ENCODE measurements at places on chromosomes 6 and 20.

DNA sequence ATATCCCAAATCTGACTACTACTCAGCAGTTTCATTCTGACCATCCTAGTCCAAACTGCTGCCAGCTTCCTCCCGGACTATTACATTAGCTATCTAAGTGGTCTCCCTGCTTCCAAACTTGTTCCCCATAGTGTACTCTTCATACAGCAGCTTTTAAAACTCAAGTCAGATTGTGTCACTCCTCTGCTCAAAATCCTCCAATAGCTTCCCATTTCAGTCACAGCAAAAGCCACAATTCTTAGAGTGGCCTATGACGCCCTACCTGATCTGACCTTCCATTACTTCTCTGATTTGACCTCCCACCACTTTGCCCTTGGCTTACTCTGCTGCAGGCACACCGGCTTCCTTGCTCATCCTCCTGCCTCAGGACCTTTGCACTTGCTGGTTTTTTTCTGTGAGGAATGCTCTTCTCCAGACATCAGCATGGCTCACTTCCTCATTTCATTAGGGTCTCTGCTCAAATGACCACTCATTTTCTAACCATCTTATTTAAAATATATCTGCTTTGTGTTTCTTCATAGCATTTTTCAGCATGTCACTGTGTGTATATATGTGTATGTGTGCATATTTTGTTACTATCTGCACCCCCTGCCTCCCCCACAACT lies 111.1 kb upstream of the DTNBP1 start:
- DNase-seq = no peak

- no peak for DNase-seq
Observed at GRCh38 chr6:68427630-68428029, 207.5 kb upstream of the ADGRB3 start.

GRCh38 chr20:24694727-24695528 lies 225.5 kb downstream of the SYNDIG1 start:
- no peak for DNase-seq

DNA sequence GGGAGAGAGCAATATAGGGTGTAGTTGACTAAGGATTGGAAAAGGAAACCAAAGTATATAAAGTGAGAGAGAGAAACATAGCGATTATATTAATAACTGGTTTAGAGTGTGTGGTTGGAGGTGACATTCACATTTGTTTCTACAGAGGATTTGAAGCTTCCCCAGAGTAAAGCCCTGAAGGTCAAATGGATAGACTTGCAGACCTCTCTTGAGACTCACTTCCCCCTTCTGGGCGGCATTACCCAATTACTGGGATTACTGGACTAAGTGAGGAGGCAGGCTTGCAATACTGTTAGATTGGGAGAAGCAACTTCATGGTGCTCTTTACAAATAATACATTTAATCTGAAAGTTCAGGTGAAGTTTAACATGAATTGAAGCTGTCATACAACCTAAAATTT lies 10.7 kb downstream of the FIG4 start:
- no peak for DNase-seq

GRCh38 chr20:62766071-62766450 lies 30.2 kb upstream of the MRGBP start:
- no peak for DNase-seq

DNA sequence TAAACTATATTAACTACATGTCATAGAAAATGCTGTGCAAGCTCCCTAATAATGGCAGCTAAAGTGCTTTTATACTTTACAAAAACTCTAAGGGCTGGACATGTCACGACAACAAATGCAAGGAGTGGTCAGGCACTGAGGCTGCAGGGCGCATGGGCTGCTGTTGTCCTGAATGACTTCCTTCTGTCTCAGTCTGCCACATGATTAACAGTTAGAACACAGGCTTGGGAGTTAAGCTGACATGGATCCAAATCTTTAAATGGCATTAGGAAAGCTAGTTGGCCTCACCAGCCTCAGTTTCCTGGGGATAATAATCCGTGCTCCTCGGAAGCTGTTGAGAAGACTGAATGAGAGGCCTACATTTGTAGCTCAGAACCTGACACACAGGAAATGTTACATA lies 57.4 kb downstream of the PREP start:
- no peak for DNase-seq

- no peak for DNase-seq
Observed at GRCh38 chr6:157267654-157268053, 55.7 kb downstream of the TMEM242 start.

DNA sequence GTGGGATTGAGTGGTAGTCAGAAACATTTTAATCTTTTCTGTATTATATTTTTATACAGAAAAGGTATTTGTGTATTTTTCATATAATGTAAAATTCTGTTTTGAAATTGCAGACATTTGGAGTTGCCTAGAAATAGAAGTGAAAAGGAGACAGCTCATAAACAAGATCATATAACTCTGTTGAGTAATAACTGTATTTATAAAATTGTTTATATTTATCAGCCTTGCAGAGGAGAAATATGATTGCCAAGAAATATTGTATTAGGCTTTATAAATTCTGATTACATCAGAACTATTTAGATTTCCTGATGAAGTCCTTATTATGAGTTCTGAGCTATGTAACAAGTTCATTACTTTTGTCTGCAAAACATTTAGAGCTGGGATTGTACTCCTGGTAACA lies 55.3 kb downstream of the RIPOR2 start:
- no peak for DNase-seq

GRCh38 chr6:968791-969190 lies 275.9 kb upstream of the EXOC2 start:
- DNase-seq = no peak

GRCh38 chr20:23436681-23437080 lies 2.8 kb upstream of the CSTL1 start:
- no peak for DNase-seq

GRCh38 chr6:113854531-113855499 lies 2.3 kb upstream of the MARCKS start:
- no peak for DNase-seq

DNA sequence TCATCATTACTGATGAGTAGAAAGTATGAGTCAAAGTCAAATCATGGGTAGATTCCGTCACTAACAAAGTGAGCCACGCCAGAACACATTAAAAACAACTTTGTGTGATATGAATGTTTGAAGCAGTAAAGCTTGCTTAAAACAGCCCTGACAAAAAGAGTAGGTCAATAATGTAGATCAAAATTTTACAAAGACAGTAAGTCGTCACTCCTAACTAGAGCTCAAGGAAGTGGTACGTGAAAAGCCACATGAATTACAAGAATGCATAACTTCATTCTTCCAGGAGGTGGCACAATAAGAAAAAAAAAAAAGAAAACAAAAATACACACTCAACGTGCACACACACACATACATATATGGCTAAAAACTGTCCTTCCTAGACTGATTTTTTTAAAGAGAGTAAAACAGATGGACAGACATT lies 69.9 kb downstream of the HACE1 start:
- DNase-seq = no peak

- DNase-seq = no peak
Observed at GRCh38 chr6:150579611-150580010, 20.1 kb upstream of the PLEKHG1 start.

DNA sequence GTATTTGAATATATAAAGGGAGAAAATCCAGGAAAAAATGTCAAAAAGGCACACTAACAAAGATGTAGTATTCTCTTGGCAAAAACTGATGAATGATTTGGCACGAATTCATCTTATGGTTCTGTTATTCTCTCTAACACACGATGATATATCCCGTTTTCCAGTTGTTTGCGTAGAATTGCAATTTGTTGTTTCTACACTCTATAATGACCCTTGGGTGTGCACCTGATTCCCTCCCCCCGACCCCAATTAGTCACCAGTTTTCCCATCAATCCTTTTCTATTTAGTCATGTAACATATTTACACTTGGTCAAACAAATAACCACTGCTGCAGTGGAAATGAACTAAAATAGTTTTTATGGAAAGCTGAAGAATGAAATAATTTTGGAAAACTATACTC lies 1.5 kb upstream of the ARID1B start:
- no peak for DNase-seq

DNA sequence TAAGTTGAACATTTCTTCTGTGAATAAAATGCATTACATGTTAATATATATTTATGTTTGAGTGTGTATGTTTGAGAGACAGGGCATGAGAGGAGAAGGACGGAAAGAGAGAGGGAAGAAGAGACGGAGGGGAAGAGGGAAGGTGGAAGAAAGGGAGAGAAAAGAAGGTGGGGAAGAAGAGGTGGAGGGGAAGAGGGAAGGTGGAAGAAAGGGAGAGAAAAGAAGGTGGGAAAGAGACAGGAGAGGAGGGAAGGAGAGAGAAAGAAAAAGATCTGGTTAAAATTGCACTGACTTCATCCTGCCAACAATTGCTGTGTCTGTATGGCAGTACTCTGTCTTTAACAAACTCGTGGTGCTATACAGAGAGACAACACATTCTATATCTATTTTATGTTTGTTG lies 29.0 kb downstream of the FAM83B start:
- DNase-seq = no peak

- DNase-seq = no peak
Observed at GRCh38 chr20:23492292-23492691, 1.4 kb downstream of the CST8 start.

DNA sequence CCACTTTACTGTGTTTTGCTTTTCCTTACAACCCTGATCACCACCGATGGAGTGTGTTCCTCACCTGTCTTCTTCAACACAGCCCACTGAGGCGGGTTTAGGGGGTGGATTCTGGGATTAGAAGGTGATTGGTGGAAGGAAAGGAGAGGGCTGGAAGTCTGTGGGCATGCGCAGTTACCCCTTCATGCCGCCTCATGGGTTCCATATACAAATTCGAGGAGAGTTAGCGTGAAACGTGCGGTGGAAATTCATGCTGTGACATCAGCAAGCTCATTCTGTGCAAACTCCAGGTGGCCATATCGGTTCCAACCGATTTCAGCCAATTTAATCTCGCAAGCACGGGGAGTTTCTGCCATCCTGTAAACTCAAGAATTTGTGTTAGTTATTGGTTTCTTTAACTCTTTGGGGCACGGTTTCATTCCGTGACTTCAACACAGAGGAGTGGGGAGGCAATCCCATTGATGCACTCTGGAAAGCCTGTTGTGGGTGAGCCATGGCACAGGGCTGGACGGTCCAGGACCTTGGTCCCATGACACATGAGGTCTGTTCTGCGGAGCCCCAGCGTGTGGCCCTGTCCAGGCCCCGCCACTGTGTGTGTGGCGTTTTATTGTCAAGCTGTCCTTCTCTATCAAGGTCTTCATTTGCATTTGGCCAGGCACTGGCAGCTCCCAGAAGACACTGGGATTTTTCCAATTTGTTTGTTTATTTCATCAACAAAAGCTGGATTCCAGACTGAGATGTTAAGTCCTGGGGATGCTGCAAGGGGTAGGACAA lies 482.8 kb upstream of the SULF2 start:
- no peak for DNase-seq

DNA sequence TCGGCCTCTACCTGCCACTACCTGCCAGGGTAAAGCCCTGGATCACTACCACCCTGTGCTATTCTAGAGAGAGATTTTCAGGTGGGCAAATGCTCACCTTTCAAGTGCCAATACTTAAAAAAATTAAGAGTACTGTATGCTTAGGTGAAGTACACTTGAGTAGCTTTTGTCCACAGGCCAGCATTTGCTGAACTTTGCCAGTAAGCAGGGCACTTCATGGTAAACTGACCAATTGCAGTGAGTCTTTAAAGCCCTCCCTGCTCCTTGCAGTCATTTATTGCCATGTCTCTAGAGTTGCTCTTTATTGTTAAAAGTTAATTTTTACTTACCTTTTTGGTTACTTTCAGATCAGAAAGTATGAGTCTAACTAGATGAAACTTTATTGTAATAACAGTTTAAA lies 58.5 kb downstream of the PLAGL1 start:
- no peak for DNase-seq

GRCh38 chr6:132341646-132342045 lies 59.6 kb downstream of the MOXD1 start:
- no peak for DNase-seq

DNA sequence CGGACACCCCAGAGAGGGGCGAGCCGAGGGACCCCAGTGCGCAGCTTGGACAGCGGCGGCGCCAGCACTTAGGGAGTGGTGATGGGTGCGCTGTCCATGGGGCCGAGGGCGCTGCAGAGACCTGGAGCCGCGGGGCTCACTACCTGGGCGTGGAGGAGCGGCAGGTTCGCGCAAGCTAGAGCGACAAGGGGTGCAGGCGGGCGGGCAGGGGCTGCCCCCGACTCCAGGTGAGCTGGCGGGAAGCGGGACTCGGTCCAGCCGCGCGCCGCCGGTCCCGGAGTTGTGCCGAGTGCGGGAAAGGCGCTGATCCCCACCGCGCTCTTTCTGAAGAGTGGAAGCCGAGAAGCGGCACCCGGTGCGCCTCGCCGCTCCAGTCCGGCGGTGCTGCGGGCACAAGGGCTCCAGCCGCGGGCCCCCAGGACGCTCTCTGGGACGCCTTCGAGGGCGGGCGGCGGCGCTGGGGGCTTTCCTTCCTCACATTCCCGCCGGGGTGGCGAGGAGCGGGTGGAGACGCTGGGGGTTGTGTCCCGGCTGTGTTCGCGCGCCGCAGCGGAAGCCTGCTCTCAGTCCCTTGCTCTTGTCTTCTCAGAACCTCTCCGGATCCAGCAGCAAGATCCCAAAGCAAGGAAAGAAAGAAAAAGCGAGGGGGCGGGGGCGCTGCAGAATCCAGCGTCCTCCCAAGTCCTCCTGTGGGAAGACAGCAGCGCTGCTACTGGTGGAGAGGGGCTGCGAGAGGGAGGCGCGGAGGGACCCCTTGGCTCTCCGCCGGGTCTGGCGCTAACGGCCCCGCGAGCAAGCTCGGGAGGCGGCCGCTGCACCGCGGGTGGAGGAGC lies at the start of gene B3GAT2:
B3GAT2 (minus strand) TSS at position 610 of the 833 bp plus-strand sequence. CDS start 631 bp downstream, outside the sequence.
- peak; percentile 17 for DNase-seq

GRCh38 chr6:154510144-154510905 lies at the start of gene CNKSR3:
CNKSR3 (minus strand) TSS chr6:154510685; CDS start chr6:154510114, 571 bp downstream.
- peak; percentile 48 for DNase-seq

DNA sequence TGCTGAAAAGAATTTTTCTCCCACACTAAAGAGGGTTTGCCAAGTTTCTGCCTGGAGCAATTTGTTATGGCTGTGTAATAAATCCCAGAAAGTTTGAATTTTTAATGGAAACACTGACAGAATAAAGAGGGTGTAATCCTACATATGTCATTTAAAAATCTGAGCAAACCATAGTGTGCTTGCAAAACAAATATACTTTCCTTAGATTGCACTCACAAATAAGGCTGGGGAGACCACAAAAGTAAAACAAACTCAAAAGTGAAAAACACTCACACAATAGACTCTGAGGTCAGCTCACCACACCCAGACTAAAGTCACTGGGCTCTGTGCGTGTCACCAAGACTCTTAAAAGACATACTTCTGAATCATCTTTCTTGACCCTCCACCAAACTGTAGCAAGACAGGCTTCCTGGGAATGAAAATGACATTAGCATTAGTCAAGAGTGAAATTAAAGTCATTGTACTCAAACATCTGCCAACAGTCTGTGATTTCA lies 4.8 kb upstream of the ATXN1 start:
- DNase-seq = no peak

- no peak for DNase-seq
Observed at GRCh38 chr20:57944988-57945387, 235.2 kb upstream of the PMEPA1 start.

GRCh38 chr6:125279961-125280360 lies 21.8 kb downstream of the HDDC2 start:
- no peak for DNase-seq

GRCh38 chr6:43931201-43931600 lies 161.2 kb downstream of the VEGFA start:
- no peak for DNase-seq

Data from GM12891 (cell line).